ENCODE measurements at places on chromosomes 5 and 9.

- no peak for DNase-seq
Measured at GRCh38 chr9:113173341-113173740, 22.5 kb downstream of the SLC31A2 start.

GRCh38 chr5:154442801-154443200 is 3.0 kb upstream of the SAP30L start:
- DNase-seq: no peak

DNA sequence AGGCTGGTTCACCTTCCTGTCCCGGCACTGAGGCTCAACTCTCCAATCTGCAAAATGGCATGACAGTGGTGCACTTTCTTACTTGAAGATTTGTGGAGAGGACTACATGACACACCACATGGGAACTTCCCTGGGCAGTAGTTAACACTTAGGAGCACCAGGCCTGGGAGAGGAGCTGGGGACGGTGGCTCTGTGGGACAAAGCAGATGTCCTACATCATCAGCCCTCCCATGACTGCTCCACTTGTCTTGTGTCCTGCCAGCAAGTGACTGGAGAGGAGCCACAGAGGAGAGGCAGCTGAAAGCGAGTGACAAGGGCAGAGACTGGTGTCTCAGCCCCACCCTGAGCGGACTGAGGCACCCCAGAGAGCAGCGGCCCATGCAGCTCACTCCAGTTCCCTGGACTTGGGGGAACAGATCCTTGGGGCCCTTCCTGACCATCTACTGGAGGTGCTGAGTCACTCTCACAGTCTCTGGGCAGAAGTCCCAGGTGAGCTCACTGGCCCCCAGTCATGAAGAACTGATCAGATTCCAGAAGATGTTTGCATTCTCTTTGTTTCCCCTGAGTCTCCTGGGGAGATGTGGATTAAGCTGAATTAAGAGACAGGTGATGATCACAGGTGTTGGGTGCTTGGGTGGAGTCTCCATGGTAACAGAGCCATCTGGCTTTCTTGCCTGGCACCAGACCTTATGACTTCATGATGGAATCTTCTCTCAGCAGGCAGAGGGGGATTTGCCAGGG is 13.2 kb upstream of the SLC25A48 start:
- DNase-seq: no peak

- peak; percentile 31 for DNase-seq
Measured at GRCh38 chr5:35003018-35003957, 44.5 kb downstream of the AGXT2 start.

DNA sequence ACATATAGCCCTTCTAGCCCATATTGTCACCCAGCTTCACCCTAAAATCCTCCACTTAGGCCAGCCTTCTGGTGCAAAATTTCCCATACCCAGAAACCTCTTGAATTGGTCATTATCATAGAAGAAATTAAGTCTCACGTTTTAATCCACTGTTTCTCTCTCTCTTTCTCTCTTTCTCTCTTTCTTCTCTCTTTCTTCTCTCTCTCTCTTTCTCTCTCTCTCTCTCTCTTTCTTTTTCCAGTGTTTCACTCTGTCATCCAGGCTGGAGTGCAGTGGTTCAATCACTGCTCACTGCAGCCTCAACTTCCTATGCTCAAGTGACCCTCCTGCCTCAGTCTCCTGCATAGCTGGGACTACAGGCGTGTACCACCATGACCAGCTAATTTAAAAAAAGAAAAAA is 363.4 kb downstream of the TMEM167A start:
- no peak for DNase-seq

- DNase-seq: no peak
Measured at GRCh38 chr5:76404223-76405211, 1.4 kb downstream of the IQGAP2 start.

DNA sequence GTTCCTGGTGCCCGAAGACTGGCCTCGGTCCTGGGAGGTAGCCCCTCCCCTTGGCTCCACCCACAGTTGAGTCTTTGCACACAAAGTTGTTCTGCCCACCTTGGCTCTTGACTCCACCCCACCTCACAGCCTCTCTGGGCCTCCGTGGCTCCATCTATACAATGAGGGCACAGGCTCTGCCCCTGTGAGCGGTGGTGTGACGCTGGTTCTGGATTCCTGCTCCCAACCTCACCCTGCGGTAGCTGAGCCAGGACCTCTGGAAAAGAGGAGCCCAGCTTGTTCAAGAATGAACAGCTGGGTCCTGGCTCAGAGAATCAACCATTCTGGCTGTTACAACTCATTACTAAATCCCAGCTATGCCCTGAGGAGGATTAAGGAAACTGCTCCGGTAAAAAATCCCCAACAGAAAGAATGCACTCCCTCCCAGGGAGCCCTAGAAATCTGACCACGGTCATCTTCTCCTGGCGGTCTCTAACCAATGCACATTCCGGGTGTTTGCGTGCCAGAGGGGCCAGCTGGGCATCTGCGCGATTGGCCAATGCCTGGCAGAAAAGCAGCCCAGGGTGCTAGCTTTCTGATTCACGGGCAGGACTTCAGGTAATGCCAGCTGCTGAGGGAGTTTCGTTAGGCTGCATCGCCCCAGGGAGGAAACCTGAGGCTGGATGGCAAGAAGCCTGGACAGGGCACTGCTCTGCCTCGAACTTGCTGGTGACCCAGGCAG is 9.9 kb upstream of the GRHPR start:
- peak; percentile 93 for DNase-seq

- no peak for DNase-seq
Measured at GRCh38 chr9:91186632-91187108, 175.0 kb downstream of the AUH start.

DNA sequence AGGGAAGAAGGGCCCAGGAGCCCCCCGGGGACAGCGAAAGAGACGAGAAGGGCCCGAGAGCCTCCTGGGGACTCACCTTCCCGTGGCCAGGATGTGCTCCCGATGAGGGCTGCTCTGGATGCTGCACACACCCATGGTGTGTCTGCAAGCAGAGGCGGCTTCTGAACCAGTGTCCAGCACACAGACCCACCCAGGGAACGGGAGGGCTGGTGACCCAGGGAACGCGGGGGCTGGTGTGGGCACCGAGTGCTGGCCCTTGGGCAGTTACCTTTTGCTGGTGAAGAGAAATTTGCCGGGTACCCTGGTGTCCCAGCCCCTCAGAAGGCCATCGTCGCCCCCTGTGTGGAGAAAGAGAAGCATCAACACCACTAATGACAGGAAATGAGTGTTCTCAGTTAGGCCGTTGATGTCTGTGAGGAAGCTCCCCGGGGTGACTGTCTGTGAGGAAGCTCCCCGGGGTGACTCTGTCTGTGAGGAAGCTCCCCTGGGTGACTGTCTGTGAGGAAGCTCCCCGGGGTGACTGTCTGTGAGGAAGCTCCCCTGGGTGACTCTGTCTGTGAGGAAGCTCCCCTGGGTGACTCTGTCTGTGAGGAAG is 13.2 kb downstream of the MRPL41 start:
- no peak for DNase-seq

DNA sequence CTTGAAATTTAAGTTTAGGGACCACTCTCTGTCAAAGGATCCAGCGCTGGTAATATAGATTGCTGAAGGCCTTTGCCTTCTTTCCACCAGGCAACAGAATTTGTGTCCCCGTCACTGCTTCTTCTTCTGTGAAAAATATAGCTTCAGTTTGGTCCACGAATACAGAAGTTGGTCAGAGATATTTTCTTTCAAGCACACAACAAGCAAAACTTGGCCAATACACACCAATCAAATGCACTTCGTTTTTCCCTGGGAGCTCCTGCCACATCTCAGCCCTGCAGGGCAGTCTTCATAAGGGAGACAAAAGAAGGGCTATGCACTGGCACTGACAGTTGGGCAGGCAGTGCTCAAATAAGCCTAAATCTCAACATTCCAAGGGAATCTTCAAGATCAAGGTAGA is 22.9 kb downstream of the HAVCR2 start:
- DNase-seq: no peak

DNA sequence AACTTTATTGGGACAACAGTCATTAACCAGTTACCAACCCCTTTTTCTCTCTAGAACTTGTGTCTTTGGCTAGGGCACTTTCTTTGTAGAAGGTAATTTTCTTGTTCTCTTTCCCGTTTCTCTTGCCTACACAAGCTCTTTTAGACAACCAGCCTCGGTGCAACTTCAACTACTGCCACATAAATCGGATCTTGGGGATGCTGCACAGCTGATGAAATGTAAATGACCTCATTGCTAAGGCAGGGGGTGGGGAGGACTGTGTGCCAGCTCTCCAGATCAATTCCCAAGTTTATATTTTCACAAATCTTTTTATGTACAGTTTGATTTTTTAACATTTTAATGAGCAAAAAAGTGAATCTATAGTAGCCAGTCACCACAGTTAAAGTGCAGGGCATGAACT is 157.6 kb downstream of the DENND1A start:
- no peak for DNase-seq

DNA sequence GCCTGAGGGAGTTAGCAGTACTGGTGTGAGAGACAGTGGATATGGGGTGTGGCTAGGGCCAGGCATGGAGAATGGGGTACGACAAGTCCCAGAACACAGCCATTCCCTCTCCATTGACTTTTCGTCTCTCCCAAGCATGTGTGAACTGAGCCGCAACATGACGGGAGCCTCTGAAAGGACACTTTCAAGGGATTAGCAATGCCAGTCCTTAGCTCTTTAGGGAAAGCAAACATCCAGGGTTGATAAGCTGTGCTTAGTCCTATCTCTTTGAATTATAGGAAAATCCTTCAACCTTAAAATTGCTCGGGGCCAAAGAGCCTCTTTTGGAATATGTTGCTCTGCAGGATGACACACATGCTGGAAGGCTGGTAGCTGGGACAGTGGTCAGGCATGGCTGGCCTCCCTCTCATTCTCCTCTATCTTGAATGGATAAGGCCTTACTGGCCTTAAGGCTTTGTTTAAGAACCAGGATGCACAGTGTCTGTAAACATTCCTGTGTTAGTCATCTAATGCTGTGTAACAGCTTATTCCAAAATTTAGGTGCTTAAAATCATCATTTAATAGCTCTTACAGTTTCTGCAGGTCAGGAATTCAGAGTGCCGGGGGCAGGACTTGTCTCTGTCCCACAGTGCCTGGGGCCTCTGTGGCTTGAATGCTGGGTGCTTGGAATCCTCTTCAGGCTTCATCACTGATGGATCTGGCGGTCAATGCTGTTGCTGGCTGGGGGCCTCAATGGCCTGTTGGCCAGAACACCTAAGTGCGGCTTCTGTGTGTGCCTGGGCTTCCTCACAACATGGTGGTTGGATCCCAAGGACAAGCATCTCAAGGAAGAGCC is 95.3 kb downstream of the PTTG1 start:
- DNase-seq: no peak

DNA sequence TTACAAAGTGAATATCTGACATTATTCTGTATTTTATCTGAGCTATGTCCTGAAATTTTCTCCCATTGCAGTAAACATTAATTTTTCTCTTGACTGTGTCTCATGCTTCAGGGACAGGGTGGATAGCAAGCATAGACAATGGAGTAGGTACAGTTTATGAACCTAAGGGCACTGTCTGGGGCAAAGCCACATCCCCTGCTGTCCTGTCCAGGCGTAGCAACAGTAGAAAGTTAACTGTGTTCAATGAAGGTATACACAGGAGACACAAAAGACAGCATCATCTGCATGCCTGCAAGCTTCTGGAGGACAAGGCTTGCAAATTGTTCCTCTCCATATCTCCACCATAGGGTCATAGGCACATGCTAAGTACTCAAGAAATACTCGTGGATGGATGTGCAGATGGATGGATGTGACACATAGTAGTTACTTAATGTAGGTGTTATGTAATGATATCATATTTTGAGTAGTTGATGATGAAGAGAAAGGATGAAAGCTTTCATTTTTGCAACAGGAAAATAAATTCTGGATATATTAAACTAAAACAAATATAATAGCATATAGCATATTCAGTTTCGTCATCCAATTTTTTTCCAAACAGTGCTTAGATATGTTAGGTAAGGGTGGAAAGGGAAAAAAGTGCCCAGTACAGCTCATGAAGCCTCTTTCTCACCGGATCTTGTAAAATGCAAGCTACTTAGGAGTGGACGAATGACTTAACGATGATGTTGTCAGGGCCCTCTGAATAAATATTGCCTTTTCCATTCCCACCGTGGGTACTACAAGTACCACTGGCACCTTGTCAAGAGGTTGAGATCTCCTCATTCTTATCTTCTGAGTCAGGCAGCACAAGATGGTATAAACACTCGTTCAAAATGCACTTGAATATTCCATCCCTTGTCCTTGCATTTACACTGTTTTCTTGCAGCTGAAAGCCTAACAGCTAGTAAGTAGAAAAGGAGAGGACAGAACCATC is 19.9 kb upstream of the ZSWIM6 start:
- peak; percentile 80 for DNase-seq

DNA sequence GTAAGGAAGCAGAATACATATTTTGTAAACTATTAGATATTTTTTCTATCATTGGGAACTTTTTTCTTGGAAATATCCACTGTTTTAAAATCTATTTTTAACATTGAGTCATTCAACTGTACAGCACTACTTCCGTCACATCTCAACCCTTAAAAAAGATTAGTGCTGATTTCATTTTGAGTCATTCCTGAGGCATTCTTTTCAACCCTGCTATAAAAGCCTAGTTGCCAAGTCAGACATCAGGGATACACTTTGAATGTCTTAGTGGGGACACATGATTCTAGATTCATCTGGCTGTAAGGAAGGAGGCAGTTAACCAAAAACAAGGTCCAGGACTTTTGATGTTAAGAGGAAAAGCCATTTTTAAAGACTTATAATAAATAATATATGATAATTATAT is 160.9 kb downstream of the GIN1 start:
- DNase-seq: peak; percentile 79

DNA sequence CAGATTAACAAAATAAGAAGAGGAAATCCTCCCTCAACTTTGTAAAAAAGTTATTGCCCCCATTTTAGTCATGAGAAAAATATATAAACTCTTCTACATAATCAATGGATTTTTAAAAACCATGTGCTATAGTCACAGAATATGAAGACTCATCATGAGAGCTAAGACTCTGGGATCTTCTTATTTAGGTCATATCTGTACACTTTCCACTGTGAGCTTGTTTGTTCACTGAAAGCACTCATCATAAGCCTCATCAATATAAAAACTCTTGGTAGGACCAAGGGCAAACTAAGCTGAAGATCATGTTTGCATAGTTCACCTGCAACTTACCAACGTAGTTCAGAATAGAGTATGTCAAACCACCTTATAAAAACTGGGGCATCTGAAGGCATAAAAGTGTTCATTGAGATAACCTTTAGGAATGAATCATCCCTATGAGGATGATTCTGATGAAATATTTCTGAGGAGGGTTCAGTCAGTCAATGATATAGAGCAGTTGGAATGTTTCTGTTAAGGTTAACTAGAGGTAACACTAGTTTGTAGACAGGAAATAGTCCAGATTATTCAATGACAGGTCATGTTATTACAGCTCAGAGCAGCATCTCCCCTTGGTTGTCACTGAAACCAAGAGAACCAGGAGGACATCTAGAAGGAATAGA is 289.9 kb upstream of the SMC2 start:
- no peak for DNase-seq

- DNase-seq: no peak
Measured at GRCh38 chr9:35357116-35357515, 132.8 kb upstream of the RUSC2 start.

GRCh38 chr5:12467799-12468198 is 563.6 kb upstream of the CTNND2 start:
- no peak for DNase-seq

- no peak for DNase-seq
Measured at GRCh38 chr9:94630833-94631232, 8.5 kb downstream of the FBP1 start.

All from H4 (cell line).